ENCODE measurements at places on chromosomes 12 and 14.
A peak's percentile ranks its signal among the peaks of the same experiment; 100 is the strongest.

DNA sequence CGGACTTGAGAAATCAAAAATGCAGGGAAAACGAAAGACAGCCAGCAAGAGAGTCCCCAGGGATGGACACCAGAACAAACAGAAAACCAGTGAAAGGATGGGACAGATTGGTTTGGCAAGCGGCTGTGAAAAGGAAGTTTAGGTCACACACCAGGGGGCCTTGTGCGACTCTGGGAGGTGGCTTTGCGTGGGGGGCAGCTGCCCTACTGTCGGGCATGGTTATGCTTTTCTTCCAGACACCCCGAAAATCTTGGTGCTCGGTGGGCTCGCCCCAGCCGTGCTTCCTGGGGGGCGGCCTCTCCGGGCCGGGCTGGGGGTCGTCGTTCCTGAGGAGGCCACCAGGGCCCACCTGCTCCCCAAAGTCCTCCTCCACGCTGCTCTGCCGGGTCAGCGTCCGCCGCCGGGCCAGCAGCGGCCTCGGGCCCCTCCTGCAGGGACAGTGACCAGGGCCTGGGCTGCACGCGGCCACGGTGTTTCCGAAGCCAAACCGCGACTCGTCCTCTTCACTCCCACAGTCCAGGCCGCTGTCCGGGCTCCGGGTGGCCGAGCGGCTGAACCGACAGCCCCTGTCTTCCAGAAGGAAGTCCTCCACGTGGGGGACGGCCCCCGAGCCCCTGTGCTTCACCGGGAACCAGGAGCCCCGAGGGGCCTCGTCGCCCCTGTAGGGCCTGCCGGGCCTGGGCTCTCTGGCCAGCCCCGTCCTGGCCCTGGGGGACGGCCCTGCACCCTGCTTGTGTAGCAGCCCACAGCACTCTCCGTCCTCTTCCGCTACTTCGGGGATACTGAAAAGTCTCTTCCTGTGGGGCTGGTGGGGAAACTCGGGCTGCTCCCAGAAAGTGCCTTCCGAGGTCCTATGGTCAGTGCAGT lies 86.5 kb downstream of the PIWIL1 start:
- no peak for DNase-seq

GRCh38 chr14:101075801-101076413 lies 172.4 kb upstream of the RTL1 start:
- DNase-seq = no peak

DNA sequence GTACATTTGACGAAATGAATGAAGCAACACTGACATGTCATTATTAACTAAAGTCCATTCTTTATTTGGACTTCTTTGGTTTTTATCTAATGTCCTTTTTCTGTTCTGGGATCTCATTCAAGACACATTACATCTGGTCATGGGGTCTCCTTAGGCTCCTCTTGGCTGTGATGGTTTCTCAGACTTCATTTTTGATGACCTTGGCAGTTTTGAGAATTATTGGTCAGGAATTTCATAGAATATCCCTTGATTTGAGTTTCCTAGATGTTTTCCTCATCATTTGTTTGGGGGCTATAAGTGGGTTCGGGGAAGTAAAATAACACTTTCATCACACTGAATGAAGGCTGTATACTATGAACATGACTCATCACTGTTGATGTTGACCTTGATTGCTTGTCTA lies 770.6 kb downstream of the AACS start:
- DNase-seq = no peak

DNA sequence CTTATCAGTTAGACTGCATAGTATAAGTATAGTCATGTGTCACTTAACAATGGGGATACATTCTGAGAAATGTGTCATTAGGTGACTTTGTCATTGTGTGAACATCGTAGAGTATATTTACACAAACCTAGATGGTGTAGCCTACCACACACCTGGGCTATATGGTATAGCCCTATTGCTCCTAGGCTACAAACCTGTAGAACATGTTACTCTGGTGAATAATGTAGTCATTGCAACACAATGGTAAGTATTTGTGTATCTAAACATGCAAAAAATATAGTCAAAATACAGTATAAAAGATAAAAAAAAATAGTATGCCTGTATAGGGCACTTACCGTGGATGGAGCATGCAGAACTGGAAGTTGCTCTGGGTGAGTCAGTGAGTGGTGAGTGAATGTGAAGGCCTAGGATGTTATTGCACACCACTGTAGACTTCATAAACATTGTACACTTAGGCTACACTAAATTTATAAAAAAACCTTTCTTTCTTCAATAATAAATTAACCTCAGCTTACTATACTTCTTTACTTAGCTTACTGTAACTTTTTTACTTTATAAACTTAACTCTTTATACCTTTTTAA lies 40.3 kb upstream of the ANKS1B start:
- peak; percentile 85 for DNase-seq

DNA sequence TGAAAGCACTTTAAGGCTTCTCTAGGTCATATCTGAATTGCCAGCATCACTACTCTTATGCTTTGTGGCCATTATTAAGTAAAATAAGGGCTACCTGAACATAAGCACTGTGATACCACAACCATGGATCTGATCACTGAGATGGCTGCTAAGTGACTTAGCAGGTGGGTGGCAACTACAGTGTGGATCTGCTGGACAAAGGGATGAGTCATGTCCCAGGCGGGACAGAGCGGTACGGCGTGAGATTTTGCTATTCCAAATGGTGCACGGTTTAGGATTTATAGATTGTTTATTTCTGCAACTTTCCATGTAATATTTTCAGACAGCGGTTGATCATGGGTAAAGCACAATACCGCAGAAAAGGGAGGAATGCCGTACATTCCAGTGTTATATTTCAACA lies 39.4 kb downstream of the MLXIP start:
- no peak for DNase-seq

GRCh38 chr12:104456950-104457745 lies 400 bp downstream of the CHST11 start:
- DNase-seq = peak; percentile 88

DNA sequence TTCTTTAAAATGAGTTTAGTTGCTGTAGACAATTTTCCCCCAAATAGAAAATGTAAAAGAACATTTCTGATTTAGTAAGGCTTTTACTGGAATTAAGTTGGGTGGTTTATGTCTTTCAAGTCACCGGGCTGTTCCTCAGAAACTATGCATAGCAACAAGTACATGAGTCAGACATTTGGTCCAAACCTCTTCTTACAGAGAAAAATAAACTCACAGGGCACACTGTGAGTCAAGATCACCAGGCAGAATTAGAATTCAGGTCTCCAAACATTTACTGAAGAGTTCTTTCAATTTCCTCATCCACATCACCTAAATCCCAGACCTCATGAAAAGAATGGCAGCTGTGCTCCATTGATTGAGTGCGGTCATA lies 476.1 kb upstream of the SOX5 start:
- no peak for DNase-seq

DNA sequence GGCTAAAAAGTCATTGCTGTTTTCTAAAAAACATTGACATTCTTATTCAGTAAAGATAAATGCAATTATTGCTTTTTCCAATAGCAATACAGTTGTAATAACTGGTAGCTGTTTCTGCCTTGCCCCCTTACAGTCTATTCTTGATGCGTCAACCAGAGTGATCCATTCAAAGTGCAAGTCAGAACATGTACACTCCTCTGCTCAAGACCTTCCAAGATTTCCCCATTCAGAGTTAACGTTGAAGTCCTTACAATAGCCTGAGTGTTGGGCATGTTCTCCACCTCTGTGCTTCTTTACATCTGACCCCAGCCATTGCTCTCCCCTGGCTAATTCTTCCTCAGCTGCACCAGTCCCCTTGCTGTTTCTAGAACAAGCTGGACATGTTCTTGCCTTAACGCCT lies 24.3 kb downstream of the VRK1 start:
- DNase-seq = no peak

DNA sequence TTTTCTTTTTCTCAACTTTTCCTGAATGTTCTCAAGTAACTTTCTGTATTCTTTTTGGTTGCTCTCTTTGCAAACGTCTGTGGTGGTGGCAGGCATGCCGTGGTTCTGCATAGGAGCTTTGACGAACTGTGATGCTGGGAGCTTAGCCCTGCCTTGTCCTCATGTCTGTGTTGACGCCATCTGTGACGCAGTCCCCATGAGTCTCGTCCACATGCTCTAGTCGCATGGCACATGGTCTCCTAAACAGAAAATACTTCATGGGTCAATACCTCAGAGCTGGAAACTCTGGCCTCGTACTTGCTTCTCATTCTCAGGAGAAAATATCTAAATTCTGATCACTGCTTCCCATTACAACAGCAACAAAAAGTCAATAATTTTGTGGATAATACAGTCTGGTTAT lies 50.3 kb upstream of the DYNC1H1 start:
- no peak for DNase-seq

DNA sequence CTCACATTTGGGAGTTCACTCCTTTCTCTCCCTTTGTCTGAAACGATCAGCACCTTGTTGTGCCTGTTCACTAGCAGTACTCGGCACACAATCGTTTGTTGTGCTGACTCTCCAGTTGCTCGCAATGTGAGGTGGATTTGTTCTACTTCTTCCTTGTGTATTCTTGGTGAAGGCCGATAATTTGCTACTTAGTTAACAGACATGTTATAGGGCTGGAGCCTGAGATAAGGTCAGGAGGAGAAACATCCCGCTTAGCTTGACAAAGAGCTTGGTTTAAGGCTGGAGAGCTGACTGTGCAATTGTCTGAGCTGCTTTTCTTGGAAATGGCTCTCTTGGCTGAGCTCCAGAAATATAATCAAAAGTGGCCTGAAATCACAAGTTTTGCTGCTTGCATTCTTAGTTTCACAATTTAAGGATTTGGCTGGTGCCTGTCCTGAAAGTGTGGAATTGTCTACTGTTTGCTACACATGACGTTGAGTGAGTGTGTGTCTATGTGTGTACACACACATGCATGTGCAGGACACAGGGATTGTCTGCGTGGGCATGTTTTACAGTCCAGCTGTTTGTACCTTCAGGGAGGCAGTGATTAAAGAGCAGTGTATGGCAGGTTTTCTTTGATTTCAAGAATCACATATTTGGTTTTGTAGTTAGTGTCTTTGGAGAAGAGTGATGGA lies 77.7 kb downstream of the ARF6 start:
- no peak for DNase-seq

- no peak for DNase-seq
These were observed 29.5 kb downstream of the AREL1 start for GRCh38 chr14:74683406-74683805.

DNA sequence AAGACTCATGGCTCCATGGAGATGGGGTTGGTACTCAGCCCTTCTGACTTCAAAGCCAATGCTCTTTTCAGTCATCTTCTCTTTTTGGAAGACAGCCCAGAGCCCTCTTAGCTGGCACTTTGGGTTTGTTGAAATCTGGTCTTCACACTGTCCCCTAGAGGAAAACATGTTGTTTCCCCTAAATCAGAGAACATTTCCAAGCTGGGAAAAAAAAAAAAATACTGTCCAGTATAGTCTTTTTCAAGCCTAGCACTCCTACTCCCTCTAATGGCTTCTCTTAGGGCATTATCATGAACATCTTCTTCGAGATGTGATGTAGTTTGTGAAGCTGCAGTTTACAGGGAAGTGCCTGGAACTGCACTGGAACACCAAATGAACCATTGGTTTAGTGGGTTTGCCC lies 3.0 kb upstream of the ZC3H14 start:
- peak; percentile 71 for DNase-seq

GRCh38 chr14:88628033-88628432 lies 65.2 kb downstream of the ZC3H14 start:
- DNase-seq = no peak

DNA sequence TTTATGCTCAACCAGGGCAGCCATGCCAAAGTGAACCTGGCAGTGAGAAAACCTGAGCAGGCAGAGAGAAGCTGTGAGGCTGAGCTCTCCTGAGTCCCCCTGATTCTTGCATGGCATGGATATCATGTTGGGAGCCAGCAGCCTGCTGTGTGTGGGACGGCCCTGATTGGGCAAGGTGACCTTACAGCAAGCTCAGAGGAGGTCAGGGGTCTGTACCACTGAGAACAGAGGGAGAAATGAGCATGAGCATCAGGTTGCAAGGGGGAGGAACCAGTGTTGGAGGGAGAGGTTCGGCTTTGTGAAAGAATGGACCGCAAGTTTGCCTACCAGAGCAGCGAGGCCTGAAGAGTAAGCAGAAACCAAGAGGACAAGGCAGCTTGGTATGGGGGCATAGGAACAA lies 59.1 kb upstream of the PTGR2 start:
- no peak for DNase-seq

DNA sequence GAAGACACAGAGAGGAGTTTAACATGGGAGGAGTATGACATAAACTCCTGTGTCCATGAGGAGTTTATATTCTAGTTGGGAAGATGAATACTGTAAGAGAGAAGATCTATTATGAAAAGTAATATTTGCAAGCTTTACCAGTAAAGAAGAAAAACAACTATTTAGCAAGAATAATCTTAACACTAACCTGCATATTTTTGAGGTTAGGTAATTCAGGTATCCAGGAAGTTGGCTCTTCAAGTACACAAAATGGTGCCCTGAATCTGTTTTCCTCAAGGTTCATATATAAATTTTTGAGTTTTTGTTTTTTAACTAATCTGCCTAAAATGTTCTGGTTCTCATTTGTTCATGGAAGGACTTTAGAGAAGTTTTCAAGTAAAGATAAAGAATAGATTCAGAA lies 33.9 kb upstream of the KCNMB4 start:
- peak; percentile 34 for DNase-seq

GRCh38 chr12:67275380-67275913 lies 6.3 kb downstream of the CAND1 start:
- no peak for DNase-seq

DNA sequence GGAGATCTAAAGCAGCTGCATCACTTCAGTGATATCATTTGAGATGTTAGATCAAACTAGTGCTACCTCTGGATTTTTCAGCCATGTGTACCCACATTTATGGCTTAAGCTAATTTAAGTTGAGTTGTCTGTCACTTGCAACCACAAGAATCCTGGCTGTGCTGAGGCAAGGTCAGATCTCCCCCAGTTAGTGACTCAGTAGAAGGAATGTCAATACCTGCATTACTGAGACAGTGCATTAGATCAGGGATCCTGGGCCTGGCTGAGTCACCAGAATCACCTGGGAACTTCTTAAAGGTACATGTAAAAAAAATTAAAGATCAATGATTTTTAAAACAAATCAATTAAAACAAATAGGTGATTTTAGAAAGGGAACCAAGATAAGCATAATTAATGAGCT lies 84.6 kb upstream of the GRIN2B start:
- peak; percentile 16 for DNase-seq

GRCh38 chr12:112230136-112230535 lies 104.8 kb downstream of the TRAFD1 start:
- no peak for DNase-seq

GRCh38 chr14:104813286-104813685 lies 12.4 kb downstream of the ZBTB42 start:
- no peak for DNase-seq

GRCh38 chr12:51904951-51905470 lies 2.3 kb upstream of the ACVRL1 start:
- DNase-seq = no peak

DNA sequence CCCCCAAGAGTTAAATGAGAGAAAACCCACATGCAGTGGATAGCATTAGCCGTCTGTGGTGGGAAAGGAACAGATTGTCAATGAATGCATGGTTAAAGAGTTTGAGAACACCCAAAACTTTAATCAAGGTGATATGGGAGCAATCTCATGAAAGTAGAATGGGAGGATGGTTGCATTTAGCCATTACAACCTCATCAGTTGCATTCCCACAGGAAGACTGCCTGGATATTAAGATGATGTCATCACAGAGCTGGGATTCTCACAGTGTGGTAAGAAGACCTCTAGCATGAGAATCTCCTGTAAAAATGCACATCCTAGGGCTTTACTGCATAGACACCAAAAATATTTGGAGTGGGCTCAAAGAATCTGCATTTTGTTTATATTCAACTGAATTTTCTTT lies 284.9 kb downstream of the RGS6 start:
- DNase-seq = no peak
